Activated naive CD4-positive, alpha-beta T cell (primary cell): ENCODE measurements at places on chromosomes 3 and 15.

- DNase-seq = no peak
These were observed 53.8 kb downstream of the GASK1A start for GRCh38 chr3:43032646-43033628.

DNA sequence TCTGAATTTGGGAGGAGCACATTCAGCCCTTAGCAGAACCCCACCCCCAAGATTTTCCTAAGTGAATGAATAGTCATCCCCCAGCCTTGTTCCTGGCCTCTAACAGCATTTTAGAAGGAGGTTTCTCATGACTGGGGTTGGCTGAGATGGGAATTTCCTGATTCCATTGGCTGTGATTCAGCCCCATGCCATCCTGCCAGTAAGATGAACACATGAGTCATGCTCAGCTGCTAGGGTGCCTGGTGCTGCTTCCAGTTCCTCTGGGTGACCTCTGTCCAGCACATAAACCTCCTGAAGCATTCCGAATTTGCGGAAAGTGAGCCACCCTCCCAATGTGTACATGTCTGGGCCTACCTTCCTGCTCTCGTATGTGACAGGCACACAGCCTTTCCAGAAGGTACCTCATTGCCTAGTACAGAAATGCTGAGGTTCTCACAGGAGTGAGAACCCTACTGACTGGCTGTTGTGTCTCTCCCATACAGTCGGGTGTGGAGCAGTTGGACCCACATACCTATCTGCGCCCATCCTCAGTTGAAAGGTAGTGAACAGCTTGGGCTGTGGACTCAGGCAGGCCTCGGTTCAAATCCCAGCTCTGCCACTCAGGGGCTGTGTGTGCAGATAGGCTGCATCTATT lies 91.7 kb downstream of the APBA2 start:
- no peak for DNase-seq

DNA sequence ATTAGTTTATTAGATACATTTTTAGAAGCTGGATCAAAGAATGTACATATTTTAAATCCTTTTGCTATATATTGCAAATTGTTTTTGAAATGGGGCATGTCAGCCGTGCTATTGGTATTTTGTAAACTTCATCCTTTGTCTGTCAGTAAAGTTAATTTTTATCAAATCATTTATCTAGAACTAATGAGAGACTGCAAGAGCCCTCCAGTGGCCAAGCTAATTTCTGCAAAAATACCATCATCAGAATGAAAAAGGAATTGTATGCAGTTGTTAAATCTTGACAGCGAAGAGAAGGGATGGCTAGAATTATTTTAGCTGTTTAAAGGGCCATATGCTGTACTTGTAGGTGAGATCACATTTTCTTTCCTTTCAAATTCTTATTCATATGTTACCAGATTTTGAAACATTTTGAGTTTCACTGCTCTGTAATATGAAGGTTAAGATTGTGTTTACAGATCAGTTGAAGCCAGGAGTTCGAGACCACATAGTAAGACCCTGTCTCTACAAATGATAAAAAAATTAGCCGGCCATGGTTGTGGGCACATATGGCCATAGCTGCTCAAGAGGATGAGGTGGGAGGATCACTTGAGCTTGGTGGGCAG lies 8.1 kb upstream of the CLDN11 start:
- no peak for DNase-seq

DNA sequence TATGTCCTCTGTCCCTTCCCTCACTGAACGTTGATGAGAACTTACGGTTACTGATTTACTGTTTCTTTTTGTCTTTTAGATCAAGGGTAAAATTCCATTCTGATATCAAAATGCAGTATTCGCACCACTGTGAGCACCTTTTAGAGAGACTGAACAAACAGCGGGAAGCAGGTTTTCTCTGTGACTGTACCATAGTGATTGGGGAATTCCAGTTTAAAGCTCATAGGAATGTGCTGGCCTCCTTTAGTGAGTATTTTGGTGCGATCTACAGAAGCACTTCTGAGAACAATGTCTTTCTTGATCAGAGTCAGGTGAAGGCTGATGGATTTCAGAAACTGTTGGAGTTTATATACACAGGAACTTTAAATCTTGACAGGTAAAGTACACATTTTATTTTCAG lies 990 bp downstream of the MYNN start:
- DNase-seq = no peak

DNA sequence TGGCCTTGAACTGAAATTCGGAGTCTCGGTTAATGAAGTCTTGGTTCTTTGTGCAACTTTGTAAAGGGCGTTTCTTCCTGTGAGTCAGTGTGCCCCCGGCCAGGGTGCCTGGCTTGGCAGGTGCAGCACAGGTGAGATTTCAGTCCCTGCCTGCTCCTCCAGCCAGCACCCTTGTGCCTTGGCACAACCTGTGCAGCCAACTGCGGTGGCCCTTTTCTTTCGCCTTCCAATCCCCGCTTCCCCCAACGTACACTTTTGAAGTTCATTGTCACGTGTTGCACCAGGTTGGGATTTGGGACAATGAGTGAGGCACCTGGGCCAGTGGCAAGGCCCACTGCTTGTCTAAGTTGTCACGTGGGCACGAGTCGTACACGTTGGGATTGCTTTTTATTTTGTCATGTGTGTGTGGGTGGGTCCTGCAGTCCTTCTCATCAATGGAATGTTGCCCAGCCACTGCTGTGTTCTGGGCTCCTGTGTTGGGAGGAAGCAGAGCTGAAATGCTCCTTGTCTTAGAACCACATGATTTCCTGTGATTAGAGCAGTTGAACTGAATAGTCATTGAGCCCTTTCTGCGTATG lies 242.9 kb upstream of the BHLHE40 start:
- no peak for DNase-seq

GRCh38 chr15:73369154-73369694 lies 466 bp upstream of the HCN4 start:
- DNase-seq = no peak

DNA sequence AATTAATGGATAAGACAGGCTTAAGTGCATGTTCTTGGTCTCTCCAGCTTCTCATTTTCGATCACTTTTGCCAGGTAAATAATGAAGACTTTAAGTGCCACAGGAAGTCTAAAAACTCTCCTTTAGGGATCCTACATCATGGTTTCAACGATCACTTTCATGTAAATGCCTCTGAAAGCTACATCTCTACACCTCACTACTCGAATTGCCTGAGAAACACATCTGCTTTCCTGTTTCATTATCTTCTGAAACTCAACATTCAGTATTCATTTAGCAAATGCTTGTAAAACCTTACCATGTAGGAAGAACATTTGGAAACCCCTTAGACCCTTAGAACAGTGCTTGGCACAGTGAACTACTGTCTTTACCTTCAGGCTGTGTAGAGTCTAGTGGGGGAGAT lies 16.2 kb downstream of the THAP10 start:
- no peak for DNase-seq

DNA sequence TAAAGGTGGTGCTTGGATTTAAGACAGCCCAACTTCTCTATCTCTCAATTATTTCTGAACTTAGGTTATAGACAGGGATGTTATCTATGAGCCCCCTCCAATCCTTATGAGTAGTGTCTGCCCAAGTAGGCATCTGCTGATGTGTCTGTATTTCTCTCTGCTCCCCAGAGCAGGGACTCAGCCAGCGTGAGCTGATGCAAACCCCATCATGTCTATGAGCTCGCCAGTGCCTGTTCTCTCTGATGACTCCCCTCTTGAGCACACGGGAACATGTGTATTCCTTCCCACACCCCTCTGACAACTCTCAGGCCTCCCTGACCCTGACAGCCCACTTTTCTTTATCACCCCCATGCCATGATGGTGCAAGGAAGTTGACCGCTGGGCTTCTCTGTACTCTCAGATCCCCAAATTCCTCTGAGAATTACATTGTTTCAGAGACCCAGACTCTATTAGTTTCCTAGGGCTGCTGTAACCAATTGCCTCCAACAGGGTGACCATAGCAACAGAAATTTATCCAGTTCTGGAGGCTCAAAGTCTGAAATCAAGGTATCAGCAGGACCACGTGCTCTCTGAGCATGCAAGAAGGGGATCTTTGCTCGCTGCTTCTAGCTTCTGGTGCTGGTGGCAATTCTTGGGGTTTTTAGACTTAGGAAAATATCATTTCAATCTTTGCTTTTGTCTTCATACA lies 73.5 kb upstream of the ST8SIA2 start:
- no peak for DNase-seq

GRCh38 chr3:159208050-159208449 lies 406.2 kb downstream of the MFSD1 start:
- no peak for DNase-seq

GRCh38 chr3:128282380-128283196 lies 129.3 kb downstream of the EEFSEC start:
- no peak for DNase-seq

DNA sequence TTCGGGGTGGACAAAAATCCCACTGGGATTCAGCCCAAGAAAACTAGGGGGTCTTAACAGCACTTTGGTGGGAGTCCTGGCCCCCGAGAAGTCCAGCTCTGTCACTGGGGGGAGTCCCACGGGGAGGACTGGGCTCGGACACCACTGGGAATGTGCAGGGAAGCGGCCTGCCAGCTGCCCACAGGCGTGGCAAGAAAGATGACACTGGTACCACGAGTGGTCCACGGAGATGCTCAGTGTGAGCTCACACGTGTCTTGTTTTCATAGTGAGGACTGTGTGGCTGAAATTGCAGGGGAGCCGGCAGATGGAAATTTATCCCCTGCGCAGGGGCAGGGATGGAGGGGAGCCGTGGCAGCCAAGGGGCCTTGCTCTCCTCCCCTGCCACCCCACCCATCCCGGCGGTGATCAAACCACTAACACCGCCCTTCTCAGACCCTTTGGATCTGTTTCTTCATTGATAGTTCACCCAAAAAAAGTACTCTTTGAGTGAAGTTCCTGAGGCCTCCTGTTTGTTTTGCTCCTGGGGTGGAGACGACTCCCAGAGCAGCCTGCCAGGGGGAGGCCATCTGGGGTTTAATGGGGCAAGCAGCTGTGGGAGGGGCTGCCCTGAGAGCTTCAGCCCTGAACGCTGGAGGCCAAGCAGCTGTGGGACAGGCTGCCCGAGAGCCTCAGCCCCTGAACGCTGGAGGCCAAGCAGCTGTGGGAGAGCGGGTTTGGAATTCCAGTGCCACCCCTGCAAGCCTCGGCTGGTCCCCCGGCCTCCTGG lies 130.9 kb downstream of the LRRK1 start:
- no peak for DNase-seq

GRCh38 chr3:132593241-132593946 lies 3.7 kb upstream of the ACKR4 start:
- DNase-seq = no peak

DNA sequence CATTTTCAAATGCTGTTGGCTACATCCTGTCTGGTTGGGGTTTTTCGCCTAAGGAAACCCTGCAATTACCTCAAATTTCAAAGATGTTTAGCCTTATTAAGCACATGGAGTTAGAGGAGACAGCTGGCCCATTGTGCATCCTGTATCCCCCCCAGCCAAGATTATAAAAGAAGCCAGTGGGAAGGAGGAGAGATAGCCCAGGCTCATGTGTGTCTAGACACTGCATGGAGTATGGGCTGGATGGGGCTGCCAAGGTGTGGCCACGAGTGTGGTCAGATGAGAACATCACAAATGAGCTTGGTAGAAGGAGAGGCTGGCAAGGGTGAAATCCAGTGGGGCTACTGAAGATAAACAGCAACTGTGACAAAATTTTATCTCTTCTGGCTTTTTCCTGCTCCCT lies 270.0 kb upstream of the TBC1D5 start:
- DNase-seq = no peak

DNA sequence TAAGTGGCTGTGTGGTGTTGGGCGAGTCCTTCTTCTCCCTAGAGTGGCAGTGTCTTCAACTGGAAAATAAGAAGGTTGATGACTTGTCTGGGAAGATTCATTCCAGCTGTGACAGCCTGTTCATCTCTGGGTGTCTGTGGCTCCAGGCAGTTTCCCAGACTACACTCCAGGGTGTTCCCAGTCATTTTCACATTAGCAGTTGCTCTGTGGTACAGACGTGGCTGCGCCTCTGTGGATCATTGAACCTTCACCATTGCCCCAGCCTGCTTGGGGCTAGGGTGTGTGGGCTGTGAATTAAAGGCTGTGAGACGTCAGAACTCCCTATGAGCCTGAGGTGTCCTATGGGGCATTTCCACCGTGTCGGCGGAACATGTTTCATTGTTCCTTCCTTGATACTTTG lies 239.6 kb upstream of the NR2E3 start:
- no peak for DNase-seq

DNA sequence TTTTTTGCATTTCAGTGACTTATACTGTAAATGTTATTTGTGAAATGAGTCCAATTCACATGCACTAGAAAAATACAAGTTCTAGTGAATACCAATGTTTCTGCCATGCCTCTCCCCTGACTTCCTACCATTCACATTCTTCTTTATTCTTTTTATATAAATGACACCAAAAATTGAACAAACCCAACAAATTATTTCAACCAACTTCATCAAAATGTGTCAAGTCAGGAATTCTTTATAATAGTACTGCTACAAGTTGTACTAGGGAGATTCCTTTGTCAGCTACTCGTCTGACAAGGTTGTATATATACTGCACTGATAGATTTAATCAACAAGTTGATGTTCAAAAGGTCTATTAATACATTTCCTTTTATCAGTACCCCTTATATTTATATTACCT lies 3.0 kb downstream of the TBL1XR1 start:
- DNase-seq = no peak

DNA sequence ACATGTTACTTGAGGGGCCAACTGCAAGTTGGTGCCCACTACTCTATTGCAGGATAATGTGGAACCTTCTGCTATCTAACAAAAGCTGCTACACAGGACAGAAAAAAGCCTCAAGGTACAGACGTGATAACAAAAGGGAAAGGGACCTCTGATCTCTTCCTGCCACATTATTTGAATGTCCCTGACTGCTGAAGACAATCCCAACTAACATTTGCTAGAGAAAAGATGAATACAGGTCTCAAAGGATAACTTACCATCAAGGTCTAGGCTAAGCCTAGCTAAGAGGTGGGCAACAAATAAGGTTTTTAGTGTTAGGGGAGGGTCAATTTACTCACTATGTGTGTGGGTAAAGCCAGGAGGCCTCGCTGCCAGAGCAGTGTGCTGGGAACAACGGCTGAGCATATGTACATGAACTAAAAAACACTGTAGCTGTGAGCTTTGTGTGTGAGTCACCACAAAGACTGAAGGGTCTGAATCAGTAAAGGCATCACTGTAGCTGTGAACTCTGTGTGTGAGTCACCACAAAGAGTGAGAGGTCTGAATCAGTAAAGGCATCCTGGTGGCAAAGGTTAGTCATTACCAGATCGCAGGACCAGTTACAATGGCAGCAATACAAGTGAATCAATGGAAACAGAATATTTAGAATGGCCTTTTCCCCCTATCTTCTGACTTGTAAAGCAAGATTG lies 111.7 kb downstream of the LMLN start:
- DNase-seq = no peak

GRCh38 chr3:5221701-5222100 lies 34.2 kb downstream of the EDEM1 start:
- no peak for DNase-seq

GRCh38 chr15:88995449-88995848 lies 82.3 kb upstream of the MFGE8 start:
- no peak for DNase-seq

DNA sequence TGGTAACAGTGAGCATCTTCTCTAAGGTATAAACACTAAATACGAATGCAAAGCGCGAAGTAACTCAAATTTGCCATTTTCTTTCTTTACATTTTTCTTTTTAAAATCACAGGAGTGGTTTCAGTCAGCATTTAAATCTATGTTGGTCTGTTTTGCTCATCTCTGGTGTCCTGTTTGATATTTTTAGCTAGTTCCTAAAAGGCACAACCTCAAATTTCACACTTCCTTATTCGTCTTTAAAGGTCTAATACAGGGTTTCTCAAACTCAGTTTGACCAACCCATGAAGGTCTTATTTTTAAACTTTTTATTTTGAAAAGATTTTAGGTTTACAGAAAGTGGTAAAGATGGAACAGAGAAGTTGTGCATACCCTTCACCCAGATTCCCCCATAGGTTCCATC lies 201.1 kb downstream of the MAGI1 start:
- DNase-seq = no peak
